ENCODE measurements at places on chromosomes 11 and 22.

DNA sequence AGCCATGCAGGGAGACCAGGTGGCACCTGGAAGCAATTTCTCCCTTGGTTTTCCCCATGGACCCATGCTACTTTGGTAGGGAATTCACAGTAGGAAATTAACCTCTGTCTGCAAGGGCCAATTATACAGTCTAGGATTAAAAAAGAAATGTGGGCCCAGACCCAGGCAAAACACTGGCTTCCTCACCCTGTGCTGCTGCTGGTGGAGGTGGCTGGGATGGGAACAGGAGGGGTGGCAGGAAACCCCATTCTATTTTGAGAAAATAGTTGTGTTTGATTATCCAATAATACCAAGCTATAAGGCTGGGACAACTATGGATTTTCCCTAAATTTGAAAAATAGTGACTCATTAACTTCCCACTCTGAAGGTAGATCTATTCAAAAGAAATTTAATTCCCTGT is 417.0 kb upstream of the NARS2 start:
- DNase-seq: no peak

- no peak for DNase-seq
Measured at GRCh38 chr11:63999349-64000025, 13.2 kb downstream of the OTUB1 start.

DNA sequence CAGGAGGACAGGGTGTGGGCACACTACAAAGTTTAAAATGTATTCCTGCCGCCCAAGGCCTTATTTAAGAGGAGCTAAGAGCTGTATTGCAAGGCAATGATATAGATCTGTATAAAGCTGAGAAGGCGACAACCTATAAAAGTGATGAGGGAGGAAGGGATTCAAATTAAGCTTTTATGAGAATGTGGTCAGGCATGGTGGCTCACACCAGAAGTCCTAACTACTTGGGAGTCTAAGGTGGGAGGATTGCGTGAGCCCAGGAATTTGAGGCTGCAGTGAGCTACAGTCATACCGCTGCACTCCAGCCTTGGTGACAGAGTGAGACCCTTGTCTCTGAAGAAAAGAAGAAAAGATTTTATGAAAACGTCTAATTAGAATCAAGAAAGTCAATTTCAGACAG is 9.7 kb upstream of the GLB1L3 start:
- DNase-seq: no peak

DNA sequence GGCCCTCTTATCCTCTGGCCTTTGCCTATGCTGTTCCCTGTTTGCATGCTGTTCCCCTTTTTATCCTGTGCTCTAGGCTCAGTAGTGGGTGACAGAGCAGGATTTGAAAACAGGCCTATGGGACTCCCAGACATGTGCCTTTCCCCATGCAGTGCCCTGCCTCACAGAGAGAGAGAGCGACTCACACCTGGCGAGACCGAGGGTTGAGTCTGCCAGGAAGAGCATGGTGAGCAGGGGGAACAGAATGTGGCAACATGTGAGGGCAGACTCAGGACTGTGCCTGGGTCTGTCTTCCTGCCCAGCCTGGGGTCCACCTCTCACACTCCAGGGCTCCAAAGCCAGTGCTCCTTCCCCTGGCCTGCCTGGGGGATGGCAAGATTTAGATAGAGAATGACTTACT is 75.0 kb downstream of the NFAM1 start:
- no peak for DNase-seq

DNA sequence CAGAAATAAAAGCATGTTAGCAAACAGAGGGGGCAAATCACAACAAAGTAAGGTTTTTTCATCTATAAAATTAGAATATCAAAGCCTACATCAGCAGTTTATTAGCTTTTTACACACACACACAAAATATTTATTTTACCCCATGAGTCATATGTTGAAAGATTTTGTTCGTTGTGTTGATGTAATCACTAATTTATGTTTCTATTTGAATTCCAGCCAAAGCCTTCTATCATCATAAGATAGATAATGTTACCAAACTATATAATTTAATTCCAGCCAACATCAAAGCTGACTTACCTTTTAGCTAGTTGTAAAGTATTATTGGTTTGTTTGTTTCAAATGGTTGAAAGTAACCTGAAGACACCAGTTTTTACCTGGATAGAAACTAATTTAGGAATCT is 458.0 kb upstream of the ARHGAP42 start:
- no peak for DNase-seq

DNA sequence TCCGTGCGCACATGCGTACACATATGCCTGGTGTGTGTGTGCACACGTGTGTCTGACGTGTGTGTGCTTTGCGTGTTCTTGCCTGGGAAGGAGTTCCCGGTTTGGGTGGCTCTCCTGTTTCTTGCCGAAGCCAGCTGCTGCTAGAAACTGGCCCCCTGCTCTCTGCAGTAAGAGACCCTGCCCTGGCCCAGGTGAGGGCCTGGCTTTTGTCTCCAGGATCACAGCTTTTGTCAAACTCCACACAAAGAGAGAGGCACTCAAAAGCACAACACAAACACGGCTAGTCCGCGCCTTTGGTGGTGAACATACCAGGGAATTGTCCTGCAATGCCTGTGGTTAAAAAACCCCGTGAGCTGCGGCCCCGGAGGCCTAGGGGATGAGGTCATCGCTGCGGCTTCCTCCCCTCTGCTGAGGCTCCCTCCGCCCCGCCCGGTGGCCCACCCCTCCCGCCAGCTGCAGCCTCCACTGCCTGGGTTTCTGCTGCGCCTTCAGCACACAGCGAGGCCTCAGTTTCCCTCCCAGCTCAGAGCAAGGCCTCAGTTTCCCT is 88.9 kb downstream of the KCNQ1 start:
- no peak for DNase-seq

GRCh38 chr11:12110714-12111548 is 541 bp downstream of the MICAL2 start:
- DNase-seq: peak; percentile 36

DNA sequence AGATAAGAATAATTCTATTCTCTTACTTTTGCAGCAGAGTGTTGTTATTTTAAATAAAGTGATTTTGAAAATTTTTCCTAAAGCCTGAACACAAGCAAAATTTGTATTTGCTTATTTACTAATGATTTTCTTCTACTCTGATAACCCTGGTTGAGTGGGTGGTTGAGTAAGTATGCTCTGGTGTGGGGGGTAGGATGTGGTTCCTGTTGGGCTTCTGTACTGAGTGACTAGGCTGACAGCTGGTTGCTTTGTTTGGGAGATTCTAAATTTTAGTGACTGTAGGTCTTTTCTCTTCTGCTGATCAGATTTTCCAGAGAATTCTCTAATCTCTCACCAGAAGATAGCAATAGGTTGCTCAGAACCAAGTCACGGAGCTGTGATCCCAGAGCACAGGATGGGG is 61.6 kb downstream of the METTL15 start:
- DNase-seq: no peak

DNA sequence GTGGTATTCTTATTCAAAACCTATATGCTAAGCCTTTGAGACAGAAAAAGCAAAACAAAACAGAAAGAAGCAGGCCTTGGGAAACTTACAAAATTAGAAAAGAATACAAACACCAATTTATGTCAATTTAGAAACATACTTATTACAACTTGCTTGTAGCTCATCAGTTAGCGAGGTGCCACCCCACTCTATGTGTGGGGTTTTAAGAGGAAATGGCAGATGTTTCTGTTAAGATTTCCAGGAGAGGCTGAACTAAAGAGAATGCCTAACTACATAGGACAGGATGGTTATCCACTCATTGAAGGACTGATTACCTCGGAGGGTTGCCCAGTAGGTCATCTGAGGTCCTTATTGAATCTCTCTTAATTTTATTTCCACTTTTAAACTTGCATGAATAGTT is 302.0 kb downstream of the ETS1 start:
- DNase-seq: no peak
